IgD-negative memory B cell (primary cell): ENCODE measurements at places on chromosomes 5 and 9. TPM values are rescaled to one million over a fixed set of nuclear protein-coding genes. Genes with fewer than 3 reads are reported as not detected.

Gene PCDHGB2
- 0.21 TPM for polyA plus RNA-seq

Gene BARHL1
- polyA plus RNA-seq: not detected

Gene ZNF608
- polyA plus RNA-seq: 6.4 TPM

Gene PLEKHG4B
- polyA plus RNA-seq: not detected

Gene WNK2
- polyA plus RNA-seq: 0.18 TPM

Gene LCN2
- polyA plus RNA-seq: 1.5 TPM

Gene SECISBP2
- polyA plus RNA-seq: 30.6 TPM

Gene BHMT
- not detected for polyA plus RNA-seq

Gene HABP4
- 7.4 TPM for polyA plus RNA-seq

Gene FBXO4
- 15.7 TPM for polyA plus RNA-seq

Gene GEMIN5
- 8.4 TPM for polyA plus RNA-seq

Gene KCNMB1
- not detected for polyA plus RNA-seq

Gene SLC6A18
- polyA plus RNA-seq: not detected

Gene PTPN3
- not detected for polyA plus RNA-seq

Gene AK8
- 11.8 TPM for polyA plus RNA-seq

Gene DMGDH
- 0.70 TPM for polyA plus RNA-seq

Gene GRXCR2
- polyA plus RNA-seq: not detected

Gene PRUNE2
- polyA plus RNA-seq: not detected

Gene LCN9
- not detected for polyA plus RNA-seq

Gene CENPK
- 9.5 TPM for polyA plus RNA-seq

Gene SLC34A3
- not detected for polyA plus RNA-seq

Gene CDC23
- polyA plus RNA-seq: 16.1 TPM

Gene COL5A1
- polyA plus RNA-seq: not detected

Gene SH3RF2
- polyA plus RNA-seq: not detected

Gene PDCD1LG2
- 0.18 TPM for polyA plus RNA-seq

Gene CDH9
- polyA plus RNA-seq: not detected

Gene UBLCP1
- polyA plus RNA-seq: 45.1 TPM

Gene NTRK2
- not detected for polyA plus RNA-seq

Gene PCDHB1
- polyA plus RNA-seq: not detected

Gene UBE2QL1
- not detected for polyA plus RNA-seq

Gene MCC
- 0.40 TPM for polyA plus RNA-seq

Gene PCDHAC2
- not detected for polyA plus RNA-seq

Gene ACOT12
- polyA plus RNA-seq: not detected

Gene MYO10
- not detected for polyA plus RNA-seq

Gene TAF1L
- polyA plus RNA-seq: not detected

Gene IL3
- polyA plus RNA-seq: not detected

Gene C9orf152
- polyA plus RNA-seq: not detected

Gene SOHLH1
- not detected for polyA plus RNA-seq

Gene PPIC
- polyA plus RNA-seq: not detected

Gene EGR1
- polyA plus RNA-seq: 32.3 TPM

Gene GLDC
- 1.0 TPM for polyA plus RNA-seq

Gene CCDC69
- polyA plus RNA-seq: 75.5 TPM

Gene EQTN
- 0.35 TPM for polyA plus RNA-seq

Gene CYSRT1
- polyA plus RNA-seq: not detected

Gene FOXD4L5
- not detected for polyA plus RNA-seq

Gene C9orf153
- 0.14 TPM for polyA plus RNA-seq

Gene CCL21
- not detected for polyA plus RNA-seq

Gene LPAR1
- not detected for polyA plus RNA-seq

Gene NR5A1
- polyA plus RNA-seq: not detected

Gene LCP2
- 31.6 TPM for polyA plus RNA-seq

Gene CDX1
- not detected for polyA plus RNA-seq

Gene KLF4
- 0.13 TPM for polyA plus RNA-seq

Gene HSPB3
- polyA plus RNA-seq: not detected

Gene SEMA6A
- polyA plus RNA-seq: 1.2 TPM

Gene MYMK
- not detected for polyA plus RNA-seq

Gene INPP5E
- polyA plus RNA-seq: 6.9 TPM

Gene SCGB3A2
- polyA plus RNA-seq: not detected

Gene CD14
- 1.5 TPM for polyA plus RNA-seq

Gene OR1Q1
- not detected for polyA plus RNA-seq
